ENCODE measurements at places on chromosomes 7 and 10. TPM values are rescaled to one million over a fixed set of nuclear protein-coding genes. Genes with fewer than 3 reads are reported as not detected.

Gene RET
- total RNA-seq = 1.1 TPM

DNA sequence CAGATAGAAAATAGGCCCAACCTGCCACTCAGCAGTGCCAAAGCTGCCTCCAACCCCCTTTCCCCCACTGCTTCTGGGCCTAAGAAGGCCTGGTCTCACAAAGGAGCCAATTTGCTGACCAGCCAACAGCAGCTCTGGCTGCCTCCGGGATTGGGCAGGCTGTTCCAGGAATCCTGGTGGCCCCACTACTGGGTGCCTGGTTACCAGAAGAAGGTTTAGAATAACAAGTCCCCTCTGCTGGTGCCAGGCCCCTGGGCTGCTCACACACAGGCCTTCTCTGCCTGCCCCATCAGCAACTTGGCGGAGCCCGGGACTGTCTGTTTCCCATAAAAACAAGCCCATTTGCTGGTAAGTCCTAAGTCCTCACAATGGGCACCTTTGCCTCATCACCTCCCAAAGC is 1.2 kb downstream of the PHKG1 start:
- DNase-seq = no peak

DNA sequence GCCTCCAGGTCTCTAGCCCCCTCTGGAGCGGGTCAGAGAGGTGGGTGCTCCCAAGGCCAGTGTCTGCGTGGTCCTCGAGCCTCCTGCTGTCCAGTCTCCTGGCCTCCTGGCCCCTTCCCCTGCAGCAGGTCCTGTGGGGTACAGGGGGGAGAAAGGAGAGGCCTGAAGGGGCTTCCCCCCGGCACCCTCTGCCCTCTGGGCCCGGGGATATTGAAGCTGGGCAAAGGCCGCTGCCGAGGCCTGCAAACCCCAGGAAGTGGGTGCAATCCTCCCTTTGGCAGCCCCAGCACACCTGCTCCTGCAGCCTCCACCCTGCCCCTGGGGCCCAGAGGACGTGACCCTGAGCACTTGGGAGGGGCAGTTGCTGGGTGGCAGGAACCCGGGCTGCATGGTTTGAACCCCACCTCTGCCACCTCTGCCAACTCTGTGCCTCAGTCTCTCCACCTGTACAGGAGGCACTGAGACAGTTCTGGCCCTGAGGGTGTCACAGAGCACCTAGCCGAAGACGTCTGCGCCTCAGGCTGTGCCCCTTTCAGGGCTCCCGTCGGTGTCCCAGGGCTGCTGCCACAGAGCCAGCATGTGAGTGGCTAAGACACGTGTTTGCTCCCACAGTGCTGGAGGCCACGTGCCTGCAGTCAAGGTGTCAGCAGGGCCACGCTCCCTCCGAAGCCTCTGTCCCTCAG is 59.1 kb upstream of the INPP5A start:
- no peak for DNase-seq

DNA sequence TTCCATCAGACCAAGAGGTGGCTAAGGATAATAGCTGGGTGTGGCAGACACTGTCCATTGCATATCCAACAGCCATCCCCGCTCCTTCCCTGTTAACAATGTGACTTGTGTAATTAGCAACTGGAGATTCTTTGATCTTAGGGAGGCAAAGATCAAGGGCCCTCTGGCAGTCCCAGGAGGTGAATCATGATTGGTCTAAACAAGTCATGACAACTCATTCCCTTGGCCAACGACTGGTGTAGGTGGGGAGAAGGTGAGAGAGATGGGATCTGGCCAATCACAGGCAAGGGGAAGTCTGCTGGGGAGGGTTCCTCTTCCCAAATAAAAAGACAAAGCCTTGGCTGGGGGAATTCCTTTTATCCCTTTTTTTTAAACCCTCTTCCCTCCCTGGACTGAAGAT is 46.2 kb upstream of the COMTD1 start:
- DNase-seq = peak; percentile 14

DNA sequence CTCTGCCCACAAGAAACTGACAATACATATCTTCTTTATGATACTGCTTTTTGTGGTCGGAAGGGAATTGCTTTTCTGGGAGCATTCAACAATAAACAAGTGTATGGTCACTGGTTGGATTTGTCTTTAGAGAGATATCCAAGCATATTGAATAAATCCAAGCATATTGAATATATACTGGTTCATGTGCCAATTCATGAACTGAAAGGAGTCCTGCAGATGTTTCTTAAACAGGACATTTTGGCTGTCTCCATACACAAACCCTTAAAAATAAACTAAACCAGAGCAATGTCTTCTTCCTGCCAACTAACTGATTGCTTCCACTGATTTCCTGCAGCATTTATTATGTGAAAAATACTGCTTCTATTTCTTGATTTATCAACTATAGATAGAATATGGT is 173.9 kb downstream of the FOXP2 start:
- DNase-seq = no peak

- no peak for DNase-seq
Observed at GRCh38 chr7:152636441-152636840, 39.5 kb downstream of the XRCC2 start.

DNA sequence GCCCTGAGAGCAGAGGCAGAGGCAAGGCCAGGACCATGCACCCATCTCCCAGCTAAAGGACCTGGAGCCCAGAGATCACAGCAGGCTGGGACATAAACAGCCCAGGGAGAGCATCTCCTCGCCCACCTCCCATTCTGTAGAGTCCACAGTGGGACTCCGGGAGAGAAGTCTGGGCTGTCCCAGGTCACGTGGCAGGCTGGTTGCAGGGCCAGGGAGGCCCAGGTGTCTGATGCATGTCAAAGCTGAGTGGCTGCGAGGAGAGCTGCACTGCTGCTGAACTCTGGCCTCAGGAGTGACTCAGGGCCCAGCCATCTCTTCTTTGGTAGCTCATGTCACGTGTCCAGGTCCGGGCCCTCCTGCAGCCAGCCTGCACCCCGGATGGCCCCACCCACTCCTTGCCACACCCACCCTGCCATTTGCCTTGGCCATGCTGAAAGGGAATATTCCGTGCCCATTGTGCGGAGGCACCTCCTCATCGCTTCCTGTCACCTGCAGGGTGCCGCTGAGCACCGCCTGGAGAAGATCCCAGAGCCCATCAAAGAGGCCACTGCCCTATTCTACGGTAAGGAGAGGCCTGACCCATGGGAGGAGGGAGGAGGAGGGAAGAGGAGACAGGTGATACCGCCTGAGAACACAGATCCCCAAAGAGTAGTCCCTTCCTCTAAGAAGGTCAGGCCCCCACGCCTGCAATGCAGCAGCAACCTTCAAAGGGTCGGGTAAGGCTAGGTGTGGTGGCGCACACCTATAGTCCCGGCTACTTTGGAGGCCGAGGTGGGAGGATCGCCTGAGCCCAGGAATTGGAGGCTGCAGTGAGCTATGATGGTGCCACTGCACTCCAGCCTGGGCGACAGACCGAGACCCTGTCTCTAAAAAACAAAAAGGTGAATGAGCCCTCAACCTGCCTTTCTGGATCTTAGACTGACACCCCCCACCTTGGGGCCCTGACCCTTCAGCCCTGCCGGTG is 12.6 kb upstream of the SH2B2 start:
- DNase-seq = no peak

GRCh38 chr7:81628951-81629350 is 140.9 kb downstream of the HGF start:
- no peak for DNase-seq

Gene ZNF3
- 14.5 TPM for total RNA-seq

DNA sequence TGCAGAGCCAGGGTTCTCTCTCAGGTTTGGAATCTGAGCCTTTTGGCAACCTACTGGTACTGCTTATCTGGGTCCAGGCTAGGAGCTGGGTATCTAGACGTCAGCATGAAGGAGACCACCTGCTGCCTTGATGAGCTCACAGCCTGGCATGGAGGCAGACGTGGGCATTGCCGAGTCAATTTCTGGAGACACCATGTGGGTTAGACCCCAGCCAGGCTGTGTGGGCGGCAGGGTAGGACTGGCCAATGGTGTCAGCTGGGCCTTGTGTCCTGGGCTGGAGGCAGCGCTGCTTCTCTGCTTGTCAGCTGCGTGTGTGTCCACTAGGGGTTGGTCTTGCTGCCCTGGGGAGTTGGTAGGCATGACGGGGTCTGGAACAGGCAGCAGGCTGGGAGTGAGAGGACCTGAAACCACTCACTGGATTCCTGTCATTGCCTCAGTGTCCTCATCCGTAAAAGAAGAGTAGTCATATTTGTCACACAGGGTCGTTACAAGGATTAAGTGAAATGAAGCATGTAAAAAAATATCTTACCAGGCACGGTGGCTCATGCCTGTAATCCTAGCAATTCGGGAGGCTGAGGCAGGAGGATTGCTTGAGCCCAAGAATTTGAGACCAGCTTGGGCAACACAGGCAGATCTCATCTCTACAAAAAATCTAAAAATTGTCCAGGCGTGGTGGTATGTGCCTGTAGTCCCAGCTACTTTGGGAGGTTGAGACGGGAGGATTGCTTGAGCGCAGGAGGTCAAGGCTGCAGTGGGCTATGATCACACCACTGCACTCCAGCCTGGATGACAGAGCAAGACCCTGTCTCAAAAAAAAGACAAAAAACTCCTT is 31.7 kb upstream of the ANKRD2 start:
- DNase-seq = no peak

DNA sequence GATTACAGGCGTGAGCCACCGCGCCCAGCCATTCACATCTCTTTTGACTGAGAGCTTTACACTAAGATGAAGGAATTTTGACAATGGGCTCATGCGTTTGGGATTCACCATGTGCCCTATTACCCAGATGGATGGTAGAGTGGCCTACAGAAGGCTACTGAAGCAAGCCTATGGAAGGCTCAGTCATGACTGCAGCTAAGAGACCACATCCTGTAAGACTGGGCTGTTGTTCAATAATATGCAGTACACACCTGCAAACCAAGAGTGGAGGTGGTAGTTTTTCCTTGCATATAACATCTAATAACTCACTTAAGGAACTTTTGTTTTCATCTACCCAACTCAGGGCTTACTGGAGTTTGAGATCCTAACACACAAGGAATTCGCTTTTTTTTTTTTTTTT is 6.1 kb upstream of the WIPI2 start:
- DNase-seq = no peak

GRCh38 chr10:98424295-98425254 is 9.6 kb upstream of the PYROXD2 start:
- DNase-seq = peak; percentile 42

Gene GPR146
- total RNA-seq = 28.1 TPM

DNA sequence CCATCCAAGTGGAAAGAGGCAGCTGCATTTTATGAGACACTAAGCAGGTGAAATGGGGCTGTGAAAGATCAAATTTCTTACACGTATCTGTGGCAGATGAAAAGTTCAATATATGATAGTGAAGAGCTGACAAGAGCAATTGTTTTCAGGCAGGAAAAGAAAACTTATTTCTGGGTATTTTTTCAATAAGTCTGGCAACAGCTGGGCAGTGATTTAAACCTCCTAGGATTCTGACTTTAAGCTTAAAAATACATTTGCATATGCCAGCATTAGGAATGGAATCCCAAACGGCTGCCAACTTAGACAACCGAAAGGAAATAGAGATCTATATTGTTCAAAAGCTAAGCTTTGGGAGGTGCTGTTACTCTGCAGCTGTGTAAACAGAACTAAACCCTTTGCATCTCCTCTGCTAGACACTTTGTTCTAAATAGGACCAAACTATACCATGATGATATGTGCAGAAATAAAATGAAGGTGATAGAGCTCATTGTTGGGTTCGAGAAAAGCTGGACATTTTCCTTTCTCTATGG is 26.1 kb downstream of the DYNC1I1 start:
- no peak for DNase-seq

DNA sequence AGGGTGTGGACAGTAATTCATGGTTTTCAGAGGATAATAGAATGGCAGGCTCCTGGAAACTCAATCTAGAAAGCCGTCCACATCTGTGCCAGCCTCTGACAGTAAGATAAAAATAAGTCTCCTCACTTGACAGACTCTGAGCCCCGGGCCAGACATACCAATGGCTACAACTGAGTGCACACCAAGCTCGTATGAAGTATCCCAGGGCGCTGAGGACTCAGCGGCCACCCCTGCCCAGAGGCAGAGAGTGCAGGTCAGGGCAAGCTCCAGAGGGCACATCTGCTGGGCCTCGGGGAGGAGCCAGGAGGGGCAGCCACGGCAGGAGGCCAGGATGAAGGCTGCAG is 262.8 kb upstream of the TCERG1L start:
- DNase-seq = no peak

- no peak for DNase-seq
Observed at GRCh38 chr10:71218046-71218650, 5.8 kb downstream of the UNC5B start.

DNA sequence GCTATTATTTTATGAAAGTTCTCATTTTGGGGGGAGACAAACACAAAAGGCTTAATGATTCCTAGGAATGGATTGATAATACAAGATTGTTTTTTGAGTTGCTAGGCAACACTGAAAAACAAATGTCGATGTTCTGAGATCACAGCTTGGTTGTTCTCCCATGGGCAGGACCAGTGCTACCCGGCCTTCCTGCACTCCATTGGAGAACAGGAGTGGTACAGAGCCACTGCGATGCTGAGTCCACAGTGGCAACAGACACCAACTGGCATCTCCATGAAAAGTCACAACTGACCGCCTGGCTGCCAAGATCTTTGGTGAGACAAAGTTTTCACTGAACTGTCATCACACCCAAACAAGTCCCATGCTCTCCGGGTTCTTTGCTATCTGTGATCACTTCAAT is 68.9 kb upstream of the NMT2 start:
- DNase-seq = no peak

- no peak for DNase-seq
Observed at GRCh38 chr10:34058845-34059614, 724.6 kb upstream of the NRP1 start.

DNA sequence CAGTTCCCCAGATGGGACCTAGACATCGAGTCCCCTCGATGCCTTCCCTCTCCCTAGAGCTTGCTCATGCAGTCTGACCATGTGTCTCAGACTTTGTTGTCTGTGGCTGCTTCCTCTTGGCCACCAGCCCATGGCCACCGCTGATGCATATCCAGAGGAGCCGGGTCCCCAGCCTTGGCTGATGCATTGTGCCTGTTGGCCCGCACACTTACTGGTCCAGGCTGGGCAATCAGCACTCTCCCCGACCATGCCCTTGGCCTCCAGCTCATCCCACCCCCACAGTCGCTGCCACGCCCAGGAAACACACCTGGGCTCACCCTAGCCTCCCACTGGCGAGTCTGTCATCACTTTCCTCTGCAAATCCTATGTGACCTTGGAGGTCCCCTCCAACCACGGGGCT is 10.1 kb downstream of the NPC1L1 start:
- DNase-seq = peak; percentile 41

Gene C10orf53
- total RNA-seq = not detected

All from left lobe of liver (tissue), 2 donors.